NCI-H526 treated with DMSO at 0.1 percent for 48 hours (cell line): ENCODE measurements at places on chromosomes 4 and X.

GRCh38 chr4:26141911-26142638, 178.7 kb upstream of the RBPJ start:
- no peak for DNase-seq

- DNase-seq: no peak
Observed at GRCh38 chrX:34658326-34658725, 1.2 kb upstream of the TMEM47 start.

DNA sequence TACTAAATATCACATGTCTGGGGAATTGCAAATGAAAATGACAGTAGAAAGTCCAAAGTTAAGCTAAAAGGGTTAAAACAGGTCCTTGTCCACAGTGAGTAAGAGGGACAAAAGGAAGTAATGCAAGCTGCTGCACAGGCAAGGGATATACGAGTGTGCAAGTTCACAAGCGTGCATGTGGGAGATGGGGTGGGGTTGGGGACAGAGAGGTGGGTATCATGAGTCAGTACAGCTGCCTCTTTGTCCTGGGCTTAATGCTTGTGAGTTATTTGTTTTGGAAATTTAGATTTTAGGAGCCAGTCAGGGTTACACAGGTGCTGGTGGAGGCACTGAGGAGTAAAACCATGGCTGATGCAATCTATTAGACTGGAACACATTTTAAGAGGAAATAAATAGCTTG, 3.3 kb upstream of the GPRASP2 start:
- peak; percentile 5 for DNase-seq

DNA sequence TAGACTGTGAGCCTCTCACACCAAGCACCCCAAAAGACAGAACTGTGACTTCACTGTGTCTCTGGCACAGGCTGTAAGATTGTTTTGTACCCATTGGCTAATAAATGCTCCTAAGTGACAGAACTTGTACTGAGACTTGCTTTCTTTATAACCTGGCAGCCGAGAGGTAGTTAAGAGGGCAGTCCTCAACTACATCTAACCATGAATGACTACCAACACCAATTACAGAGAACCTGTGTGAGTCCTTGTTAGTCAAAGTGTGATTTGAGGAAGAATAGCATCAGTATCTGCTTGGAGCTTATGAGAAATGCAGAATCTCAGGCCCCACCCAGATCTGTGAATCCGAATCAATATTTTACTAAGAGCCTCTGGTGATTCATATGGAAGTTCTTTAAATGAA, 154.0 kb upstream of the FTHL17 start:
- DNase-seq: no peak

- DNase-seq: no peak
Observed at GRCh38 chr4:53193111-53193510, 172.8 kb downstream of the SCFD2 start.

- DNase-seq: no peak
Observed at GRCh38 chrX:35842674-35843073, 44.5 kb downstream of the MAGEB16 start.

DNA sequence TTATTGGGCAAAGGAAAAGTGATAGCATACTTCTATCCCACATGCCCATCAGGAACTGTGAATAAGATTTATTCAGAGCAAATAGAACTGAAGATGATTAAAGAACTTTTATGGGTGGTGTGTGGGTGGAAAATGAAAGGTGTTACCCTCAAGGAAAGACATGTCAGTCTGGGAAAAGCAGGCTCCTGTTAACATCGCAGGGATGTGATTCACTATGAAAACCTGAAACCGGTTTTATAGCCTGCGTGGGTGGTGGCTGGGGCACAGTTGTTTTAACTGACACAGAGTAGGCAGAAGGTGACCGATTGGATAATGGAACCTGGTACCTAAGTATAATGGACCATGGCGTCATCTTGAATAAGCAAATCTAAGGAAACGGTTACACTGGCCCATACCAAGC, 61.3 kb upstream of the CASK start:
- DNase-seq: no peak

GRCh38 chr4:137307806-137308205, 224.5 kb downstream of the PCDH18 start:
- DNase-seq: no peak

DNA sequence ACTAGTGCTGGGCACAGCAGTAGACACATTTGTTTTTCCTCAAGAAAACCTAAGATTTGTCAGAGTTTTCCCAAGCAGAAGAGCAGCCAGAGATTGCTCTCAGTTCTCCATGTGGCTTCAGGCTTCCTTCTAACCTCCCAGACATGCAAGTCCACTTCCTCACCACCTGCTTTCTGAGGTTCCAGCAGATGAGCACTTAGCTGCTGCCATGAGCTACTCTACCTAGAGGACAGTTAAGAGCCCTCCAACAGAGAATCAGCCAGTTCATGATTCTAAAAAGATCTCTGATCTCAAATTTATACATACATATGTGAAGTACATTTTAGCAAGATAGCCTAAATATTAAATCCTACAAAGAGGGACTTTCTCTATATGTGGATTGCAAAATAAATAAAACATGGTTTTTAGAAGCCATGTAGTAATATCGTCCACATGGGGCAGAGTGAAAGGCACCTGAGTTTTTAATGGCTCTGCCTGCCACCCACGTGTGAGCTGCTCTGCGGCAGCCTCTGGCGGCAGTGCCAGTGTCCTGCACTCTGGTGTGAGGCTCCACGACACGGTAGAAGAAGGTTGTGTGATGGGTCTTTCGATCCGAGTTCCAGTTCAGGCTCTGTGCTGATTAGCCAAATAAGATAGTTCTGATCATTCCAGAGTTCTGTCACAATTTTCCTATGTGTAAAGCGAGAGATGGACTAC, 10.3 kb downstream of the CYP4V2 start:
- peak; percentile 26 for DNase-seq

GRCh38 chr4:99029018-99029735, 33.7 kb downstream of the METAP1 start:
- no peak for DNase-seq

DNA sequence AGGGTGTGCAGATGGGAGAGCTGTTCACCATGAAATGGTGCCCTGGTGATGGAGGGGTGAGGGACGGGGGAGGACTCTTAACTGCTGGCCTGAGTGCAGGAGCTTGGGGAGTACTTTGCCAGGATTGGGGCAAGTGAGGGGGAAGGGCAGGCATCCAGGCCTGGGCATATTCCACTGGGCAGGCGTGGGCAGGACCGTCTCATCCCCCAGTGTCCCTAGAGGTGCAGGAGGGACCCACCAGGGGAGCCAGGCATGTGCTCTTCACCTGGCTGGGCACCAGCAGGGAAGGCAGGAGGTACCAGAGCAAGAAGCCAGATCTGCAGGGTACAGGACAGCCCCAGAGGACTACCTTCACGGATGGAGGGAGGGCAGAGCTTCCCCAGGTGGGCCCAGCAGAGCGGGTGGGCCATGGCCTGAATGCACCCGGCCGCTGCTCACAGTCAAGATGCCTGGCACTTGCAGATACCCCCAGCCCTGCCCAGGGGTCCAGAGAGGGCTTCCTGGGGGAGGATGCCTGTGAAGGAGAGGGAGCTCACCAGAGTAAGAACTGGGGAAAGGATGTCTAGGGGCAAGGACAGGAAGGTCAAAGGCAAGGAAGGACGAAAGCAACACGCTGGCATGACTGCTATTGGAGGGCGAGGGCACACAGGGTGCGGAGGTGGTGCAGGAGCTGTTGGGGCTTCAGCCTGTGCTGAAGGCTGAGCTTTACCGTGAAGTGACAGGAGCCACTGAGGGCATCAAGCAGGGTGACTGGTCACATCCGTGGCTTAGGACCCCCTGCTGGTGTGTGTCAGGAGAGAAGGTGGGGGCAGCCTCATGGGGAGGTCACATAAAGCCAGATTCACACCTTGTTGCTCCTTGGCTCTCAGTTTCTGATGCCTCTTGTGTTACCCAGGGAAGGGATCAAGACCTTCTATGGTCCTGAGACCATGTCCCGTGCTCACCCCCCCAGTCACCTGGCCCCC, 68.2 kb upstream of the NKX1-1 start:
- no peak for DNase-seq

DNA sequence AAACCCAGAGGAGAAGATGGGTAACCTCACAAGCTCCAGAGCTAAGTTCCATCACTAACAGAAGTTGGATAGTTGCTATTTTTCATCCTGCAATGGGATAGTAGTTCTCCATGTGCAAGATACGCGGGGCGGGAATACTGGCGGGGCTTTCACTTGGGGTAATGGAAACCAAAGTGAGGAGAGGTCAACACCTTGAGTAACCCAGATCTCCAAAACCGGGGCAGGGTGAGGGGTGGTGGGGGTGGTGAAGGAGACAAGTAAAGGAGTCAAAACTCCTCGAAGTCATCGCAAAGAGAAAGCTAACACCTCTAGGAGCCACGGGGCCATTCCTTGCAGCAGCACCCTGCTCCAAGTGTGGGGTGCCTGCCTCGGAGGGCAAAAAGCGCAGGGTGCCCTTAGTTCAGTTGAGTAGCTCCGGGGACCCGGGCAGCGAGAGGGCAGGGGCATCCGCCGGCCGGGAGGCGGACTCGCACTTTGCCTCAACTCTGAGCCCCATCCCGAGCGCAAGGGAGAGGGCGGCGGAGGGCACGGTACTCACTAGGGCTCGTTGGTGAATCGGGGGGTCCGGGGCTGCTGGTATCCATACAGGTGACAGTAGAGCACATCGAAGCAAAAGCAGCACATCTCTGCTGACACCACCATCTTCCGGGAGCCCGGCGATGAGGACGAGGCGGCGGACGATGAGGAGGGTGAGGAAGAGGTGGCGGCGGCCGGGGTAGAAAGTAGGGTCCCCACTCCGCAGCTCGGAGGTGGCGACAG, 645 bp downstream of the AMMECR1 start:
- peak; percentile 23 for DNase-seq

DNA sequence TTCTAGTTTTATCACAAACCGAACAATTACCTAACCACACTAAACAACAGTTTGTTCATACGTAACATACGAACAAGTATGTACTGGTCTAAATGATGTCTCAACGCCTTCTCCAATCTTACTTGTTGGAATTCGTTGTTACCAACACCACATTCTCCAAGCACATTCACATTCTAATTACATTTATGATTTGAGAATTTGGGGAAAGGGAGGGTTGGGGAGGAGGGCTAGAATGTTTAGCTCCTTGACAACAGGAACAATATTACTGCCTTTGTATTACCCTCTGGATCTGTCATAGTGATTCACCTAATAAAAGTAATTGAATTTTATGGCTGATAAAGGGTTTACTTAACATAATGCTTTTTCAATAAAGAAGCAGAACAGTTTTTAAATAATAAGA, 24.4 kb downstream of the LCORL start:
- DNase-seq: no peak

GRCh38 chrX:34559325-34559724, 97.8 kb downstream of the TMEM47 start:
- no peak for DNase-seq

- DNase-seq: no peak
Observed at GRCh38 chrX:23900220-23900797, 7.4 kb downstream of the APOO start.

DNA sequence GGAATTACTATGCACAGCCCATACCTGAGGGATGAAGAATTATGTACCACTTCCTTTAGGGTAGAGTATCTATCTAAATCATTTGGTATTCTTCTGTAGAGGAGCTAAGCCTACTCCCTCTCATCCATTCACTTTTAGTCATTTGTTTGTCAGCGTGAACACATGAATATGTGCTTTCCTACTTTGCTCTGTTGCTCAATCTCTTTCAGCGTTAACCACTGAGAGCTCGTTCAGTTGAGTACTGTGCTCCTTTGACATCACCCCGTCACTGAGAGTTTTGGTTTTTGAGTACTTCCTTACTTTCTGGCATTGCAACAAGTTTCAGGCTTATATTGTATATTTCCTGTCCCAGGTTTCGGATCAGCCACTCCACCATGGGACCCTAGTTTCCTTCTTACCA, 700.6 kb downstream of the NLGN4X start:
- DNase-seq: no peak

GRCh38 chrX:41705680-41706374, 17.1 kb downstream of the GPR34 start:
- no peak for DNase-seq

GRCh38 chrX:41419082-41419481, 28.1 kb upstream of the NYX start:
- no peak for DNase-seq

- no peak for DNase-seq
Observed at GRCh38 chr4:120286813-120287212, 220.2 kb upstream of the MAD2L1 start.

GRCh38 chrX:118189628-118190027, 73.0 kb upstream of the KLHL13 start:
- no peak for DNase-seq
